ENCODE measurements at places on chromosomes 2 and 18. TPM values are rescaled to one million over a fixed set of nuclear protein-coding genes. Genes with fewer than 3 reads are reported as not detected.

DNA sequence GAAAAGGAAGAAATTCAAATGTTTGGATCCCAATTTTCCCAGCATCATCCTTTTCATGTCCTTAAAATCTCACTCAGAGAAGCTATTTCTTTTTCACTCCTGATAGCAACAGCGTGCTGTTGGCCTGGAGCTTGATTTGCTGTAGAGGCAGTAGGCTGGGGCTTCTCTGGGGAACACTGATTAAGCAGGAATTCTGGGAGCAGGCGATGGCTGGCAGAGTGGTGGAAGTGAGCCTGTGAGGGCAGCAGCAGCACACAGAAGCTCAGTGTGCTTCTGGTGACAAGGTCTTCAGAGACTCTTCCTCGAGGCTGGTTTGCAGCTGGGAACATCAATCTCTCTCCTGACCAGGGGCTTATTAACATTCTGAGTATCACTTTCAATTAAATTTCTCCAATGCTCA lies 284.6 kb downstream of the DPP10 start:
- no peak for DNase-seq

GRCh38 chr2:32523686-32524085 lies 104.2 kb upstream of the TTC27 start:
- no peak for DNase-seq

CABYR gene
- 0.48 TPM for total RNA-seq

CDH2 gene
- not detected for total RNA-seq

POTEI gene
- total RNA-seq = not detected

GRCh38 chr18:79819968-79820351 lies 22.2 kb downstream of the KCNG2 start:
- no peak for DNase-seq

- DNase-seq = no peak
These were observed 83.5 kb downstream of the PRKCE start for GRCh38 chr2:45734952-45735351.

GRCh38 chr2:197969391-197969893 lies 165.0 kb downstream of the PLCL1 start:
- no peak for DNase-seq

GRCh38 chr2:231295363-231295655 lies 96.9 kb downstream of the ARMC9 start:
- no peak for DNase-seq

DNA sequence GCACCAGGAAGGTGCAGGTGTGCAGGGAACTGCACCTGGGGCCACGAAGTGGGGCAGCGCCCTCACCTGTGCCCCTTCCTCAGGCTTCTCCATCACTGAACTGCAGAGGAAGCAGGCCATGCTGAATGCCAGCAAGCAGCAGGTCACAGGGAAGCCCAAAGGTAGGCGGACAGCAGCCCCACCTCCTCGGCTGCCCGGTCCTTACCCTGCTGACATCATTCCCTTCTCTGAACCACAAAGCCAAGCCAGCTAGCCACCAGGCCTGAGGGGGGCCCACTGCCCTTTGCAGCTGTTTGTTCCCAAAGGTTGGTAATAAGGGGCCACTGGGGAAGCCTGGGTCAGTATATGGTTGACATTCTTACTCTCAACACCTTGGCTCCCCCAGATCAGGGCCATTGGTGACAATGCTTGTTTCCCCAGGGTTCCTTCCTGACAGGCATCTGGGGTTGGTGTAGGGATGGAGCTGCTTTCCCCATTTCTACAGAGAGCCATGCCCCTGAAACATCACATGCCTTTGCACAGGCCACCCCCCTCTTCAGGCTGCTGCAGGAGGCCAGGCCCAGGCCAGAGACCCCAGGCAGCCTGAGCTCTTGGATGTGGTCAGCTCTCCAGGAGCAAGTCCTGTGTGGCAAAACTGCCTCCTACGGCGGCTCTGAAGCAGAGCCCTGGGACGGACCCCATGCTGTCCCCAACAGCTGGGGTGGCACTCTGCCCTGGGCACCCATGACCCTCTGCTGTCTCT lies 47.8 kb downstream of the FAM168B start:
- no peak for DNase-seq

- DNase-seq = no peak
These were observed 38.3 kb downstream of the ZEB2 start for GRCh38 chr2:144481666-144482065.

ST8SIA5 gene
- not detected for total RNA-seq

ELOA2 gene
- total RNA-seq = not detected

- no peak for DNase-seq
These were observed 269.0 kb downstream of the CDCA7 start for GRCh38 chr2:173623438-173624319.

EGR4 gene
- total RNA-seq = not detected

DNA sequence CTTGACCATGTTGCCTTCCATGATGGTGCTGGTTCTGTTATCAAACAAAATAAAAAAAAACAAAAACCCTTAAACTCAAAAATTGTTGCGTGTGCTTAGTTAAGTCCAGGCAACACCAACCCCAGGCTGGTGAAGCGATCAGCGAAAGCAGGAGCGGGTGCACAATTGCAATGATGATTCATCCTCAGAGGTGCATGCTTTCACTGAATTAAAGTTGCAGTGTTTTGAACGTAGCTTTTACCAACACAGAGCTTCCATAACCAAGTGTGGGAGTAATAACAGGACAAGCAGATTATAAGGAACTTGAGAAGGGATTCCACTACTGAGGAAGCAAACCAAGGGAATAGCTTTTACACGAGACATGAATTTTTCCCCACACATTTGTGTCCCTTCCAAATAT lies 39.7 kb upstream of the RAPH1 start:
- no peak for DNase-seq
